ENCODE measurements at places on chromosomes 12 and 14.
A peak's percentile ranks its signal among the peaks of the same experiment; 100 is the strongest.

GRCh38 chr12:61717986-61718385 is 542.2 kb upstream of the USP15 start:
- no peak for DNase-seq

- no peak for DNase-seq
Observed at GRCh38 chr12:130227641-130228040, 65.4 kb downstream of the FZD10 start.

DNA sequence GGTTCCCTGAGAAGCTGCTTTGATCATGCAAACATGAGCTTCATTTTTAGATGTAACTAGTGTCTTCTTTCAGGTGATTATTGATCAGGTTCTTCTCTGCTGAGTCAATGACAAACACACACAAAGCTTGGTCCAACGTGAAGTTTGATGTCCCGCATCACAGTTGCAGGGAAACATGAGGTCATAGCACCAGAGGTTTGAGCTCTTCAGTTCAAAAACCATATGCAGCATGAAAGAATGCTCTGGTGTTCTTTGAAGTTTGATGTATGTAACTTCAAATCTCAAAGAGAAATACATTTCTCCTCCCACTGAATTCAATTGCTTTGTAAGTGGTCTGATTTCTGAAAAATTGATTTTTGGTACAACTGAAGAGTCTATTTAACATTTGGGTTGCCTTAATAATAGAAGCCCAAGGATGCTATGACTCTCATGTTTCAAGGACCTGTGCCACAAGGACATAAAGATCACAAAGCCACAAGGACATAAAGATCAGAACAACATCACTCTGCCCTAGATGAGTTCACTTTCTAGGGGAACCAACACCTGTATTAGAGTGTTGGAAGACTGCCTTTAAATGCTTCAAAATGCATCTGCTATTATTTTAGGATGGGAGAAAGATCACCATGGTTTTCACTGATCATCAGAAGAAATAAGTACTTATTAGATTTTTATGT is 31.1 kb upstream of the AMIGO2 start:
- no peak for DNase-seq

GRCh38 chr12:62466018-62466593 is 520 bp upstream of the MON2 start:
- no peak for DNase-seq

GRCh38 chr12:117533687-117534086 is 172.3 kb upstream of the NOS1 start:
- DNase-seq: no peak

- DNase-seq: no peak
Observed at GRCh38 chr12:54427106-54427505, 8.0 kb upstream of the ITGA5 start.

- DNase-seq: no peak
Observed at GRCh38 chr12:6264402-6265037, 46.0 kb upstream of the PLEKHG6 start.

DNA sequence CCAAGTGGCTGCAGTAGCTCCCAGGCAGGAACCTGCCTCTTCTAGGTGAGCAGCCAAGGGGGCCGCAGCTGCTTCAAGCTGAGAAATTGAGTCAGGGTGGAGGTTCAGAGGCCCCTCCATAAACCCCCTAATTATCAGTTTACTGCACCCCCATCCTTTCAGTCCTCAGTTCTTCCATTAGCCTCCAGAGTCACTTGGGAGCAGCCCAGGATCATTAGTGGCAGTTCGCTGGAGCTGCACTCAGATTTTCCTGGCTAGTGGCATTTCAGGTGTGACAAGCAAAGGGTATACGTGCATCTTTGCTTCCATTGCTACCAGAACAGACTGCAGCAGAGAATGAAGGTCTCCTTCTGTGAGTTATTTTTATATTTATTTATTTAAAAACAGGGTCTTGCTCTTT is 358.7 kb downstream of the FUT8 start:
- no peak for DNase-seq

DNA sequence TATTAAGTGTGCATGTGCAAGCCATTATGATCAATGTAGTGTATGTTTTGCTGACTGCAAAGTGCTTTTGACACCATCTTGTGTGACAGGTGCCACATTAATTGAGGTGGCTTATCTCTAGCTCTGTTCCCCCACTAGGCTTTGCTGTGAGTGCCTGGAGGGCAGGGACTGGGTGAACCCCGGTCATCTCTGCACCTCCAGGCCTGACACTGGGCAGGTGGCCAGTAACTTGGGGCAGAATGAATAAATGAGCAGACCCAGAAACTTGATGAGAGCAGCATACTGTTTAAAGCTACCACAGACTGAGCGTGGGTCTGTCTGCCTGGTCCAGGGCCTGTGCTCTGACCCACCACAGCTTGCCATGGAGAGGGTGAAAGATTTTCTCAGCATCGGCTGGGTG is 151.6 kb downstream of the CALM1 start:
- no peak for DNase-seq

GRCh38 chr12:94100211-94100627 is 48.2 kb upstream of the PLXNC1 start:
- peak; percentile 1 for DNase-seq

GRCh38 chr12:107336695-107337094 is 243.3 kb upstream of the CRY1 start:
- no peak for DNase-seq

DNA sequence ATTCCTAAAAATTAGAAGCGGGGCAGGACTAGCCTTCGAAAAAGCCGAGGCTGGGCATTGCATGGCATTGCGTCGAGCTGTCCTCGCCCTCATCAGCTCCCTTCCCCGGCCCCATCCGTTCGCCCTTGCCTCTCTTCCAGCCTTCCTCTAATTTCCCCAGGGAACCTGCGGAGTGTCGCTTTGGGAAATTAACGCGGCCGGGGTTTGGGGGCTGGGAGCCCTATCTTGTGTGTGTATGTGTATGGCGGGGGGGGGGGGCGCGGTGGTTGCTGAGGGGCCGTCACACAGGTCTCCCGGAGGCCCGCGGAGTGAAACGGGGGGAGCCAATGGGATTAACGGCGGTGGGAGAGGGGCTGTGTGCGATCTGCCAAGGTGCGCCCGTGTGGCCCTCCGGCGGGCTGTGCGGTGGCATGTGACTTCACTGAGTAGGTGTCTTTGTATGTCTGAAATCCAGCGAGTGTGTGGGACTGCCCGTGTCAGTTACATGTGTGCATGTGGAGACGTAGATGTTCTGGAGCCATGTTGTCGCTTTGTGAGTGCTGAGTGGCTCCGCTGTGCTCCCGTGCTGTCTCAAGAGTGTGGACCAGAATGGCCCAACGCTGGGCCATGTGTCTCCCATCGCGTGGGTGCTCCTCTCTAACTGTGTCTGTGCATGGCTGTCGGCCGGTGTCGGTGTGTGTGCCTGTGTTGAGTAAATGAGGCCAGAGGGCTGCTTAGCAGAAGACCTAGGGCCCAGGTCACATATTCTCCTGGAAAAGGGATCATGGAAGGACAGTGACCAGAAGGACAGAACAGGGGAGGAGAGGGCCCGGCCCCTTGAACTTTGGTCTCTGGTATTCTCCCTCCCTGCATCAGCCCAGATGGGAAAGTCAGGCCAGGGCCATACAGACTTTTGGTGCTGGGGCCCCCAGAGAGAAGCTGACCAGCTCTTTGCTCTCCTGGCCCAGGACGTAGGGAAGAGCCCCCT is 1.5 kb downstream of the PTMS start:
- DNase-seq: no peak

GRCh38 chr12:8948701-8949341 is 624 bp downstream of the M6PR start:
- peak; percentile 39 for DNase-seq

- no peak for DNase-seq
Observed at GRCh38 chr12:58818546-58818945, 101.8 kb downstream of the LRIG3 start.

GRCh38 chr14:59534361-59534987 is 42.1 kb downstream of the CCDC175 start:
- DNase-seq: no peak

GRCh38 chr14:74249433-74250375 is 10.5 kb downstream of the VSX2 start:
- no peak for DNase-seq

- no peak for DNase-seq
Observed at GRCh38 chr12:93059925-93060665, 131.0 kb upstream of the EEA1 start.

GRCh38 chr12:84702001-84702400 is 210.6 kb downstream of the SLC6A15 start:
- no peak for DNase-seq

DNA sequence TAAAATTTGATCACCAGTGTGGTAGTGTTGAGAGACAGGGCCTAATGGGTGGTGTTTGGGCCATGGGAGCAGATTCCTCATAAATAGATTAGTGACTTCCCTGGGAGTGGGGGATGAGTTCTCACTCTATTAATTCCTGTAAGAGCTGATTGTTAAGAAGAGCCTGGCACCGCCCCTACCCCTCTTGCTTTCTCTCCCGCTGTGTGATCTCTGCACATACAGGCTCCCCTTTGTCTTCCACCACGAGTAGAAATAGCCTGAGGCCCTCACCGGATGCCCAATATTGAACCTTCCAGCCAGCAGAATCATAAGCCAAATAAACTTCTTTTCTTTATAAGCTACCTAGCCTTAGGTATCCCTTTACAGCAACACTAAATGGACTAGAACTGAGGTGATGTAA is 31.9 kb upstream of the CAND1 start:
- no peak for DNase-seq

DNA sequence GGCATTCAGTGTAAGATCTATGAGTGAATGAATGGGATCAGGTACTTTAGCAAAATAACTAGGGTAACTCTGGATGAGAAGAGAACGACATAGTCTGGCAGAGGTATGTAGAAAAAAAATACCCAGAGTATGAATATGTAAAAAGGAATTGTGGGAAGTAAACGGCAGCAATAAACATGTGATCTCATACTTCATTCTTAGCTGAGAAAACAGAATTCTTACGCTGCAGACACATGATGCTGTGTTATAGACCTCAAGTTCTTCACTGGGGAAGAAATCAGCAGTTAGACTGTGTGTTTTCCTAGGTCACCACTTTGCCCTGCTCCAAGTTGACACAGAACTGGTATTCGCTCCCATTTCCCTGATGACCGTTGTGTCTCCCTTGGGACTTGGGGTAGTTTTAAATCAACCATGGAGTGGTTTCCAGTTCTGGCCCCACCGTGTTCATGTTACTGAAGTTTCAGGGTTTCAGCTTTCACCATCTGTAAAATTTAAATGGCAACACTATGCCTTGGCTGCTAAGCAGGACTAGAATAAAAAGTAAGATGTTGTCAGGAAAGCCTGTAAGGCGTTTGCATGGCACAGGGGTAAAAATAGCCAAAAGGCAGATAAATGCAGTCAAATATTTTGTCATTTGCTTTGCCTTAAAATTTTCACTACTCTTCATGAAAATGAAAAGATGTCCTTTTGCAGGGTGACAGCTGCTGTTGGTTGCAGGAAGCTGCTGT is 223.7 kb downstream of the PELI2 start:
- DNase-seq: no peak

- no peak for DNase-seq
Observed at GRCh38 chr14:95361373-95362137, 41.8 kb upstream of the CLMN start.

DNA sequence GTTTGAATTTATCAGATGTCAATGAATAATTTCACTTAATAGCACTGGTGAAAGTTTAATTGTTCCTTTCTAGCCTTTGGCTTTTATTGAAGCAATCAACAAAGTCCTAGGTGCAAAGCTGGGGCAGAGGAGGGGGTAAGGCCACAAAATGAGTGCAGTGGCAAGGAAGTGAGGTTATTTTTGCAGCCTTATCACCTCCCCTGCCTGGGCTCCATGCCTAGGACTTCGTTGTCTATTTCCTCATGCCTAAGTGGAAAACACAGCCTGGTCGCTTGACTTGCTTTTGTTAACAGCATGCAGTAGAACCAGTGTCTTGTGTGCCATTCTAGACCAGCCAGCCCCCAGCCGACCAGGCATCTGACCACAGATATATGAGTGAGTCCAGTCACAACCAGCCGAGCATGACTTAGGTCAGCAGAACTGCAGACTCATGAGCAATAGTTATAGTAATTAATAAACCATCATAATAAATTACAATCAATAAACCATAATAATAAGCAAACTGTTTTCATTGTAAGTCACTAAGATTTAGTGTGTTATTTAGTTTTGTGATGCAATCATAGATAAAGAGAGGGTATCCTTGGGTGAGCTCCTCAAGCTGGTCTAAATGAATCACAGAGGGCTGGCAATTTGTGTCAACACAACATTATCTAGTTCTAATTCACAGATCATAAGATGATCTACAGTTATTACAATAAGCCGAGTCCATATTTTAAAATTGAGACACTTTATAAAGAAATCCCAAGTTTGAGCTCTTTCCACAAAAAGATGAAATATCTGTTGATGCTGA is 156.8 kb downstream of the GLT1D1 start:
- DNase-seq: no peak

DNA sequence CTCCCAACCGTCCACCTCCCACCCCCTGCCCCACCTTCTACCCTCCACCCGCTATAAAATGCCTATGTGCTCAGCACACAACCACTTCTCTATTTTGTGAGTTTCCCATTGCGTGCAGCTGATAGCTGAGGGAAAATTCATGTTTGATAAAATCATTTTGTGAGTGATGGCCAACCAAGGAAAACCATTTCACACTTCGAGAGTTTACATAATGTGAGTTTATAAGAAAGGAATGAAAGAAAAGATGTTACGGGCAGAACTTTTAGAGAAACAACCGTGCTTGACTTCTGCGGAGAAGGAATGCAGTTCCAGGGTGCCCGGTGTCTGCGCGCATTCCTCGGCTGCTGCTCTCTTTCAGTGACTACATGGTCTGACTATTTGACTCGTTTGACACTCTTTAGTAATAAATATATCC is 140.9 kb downstream of the EFCAB11 start:
- no peak for DNase-seq

DNA sequence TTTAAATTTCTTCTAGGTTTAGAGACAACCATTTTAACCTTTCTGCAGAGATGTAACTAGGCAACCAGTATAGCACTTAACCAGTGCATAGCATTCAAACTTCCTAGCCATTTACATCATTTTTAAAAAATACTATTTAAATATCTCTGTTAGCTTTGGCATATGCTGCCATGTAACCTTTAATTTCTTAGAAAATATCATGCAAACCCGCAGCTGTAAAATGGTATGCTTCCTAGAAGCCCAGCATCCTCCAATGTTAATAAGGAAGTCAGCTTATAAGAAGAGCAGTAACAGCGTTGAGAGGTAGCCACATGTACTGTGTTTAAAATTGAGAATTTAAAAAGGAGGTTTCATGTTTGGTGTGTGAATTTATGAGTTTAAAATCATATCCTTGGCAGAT is 22.8 kb downstream of the GNG2 start:
- no peak for DNase-seq

GRCh38 chr12:130438711-130439110 is 101.0 kb downstream of the PIWIL1 start:
- no peak for DNase-seq

DNA sequence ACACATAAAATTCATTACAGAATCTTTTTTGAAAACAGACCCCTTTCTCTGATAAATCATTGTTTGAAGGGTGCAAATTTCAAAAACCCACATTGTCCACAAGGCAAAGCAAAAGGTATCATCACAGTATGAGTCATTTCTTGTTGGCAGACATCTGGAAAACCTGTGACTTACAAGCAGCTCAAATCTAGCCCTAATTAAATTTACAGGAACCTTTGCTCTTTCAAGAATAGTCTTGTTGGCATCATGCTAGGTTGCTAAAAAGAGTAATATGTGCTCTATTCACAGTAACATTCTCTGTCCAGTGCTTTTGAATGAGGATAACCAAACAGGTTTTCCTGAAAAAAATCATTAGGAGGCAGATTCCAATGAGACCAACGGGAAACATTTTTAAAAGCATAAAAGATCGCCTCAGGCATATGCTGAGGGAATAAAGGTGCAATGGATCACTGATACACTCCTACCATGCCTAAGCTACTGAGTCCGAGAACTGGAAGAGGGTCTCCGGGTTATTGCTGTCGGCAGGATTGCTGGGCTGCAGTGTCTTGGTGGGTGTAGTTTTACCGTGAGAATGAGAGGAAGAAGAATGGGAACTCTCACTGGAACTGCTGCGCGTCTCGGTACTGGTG is 55.5 kb upstream of the TTC7B start:
- DNase-seq: no peak
